ENCODE measurements at places on chromosomes 7 and 10. TPM values are rescaled to one million over a fixed set of nuclear protein-coding genes. Genes with fewer than 3 reads are reported as not detected.

PAPOLB gene
- total RNA-seq, result 4.7 TPM

ELN gene
- total RNA-seq, result 93.4 TPM

NUTM2D gene
- total RNA-seq, result 7.8 TPM

MGAM2 gene
- 0.51 TPM for total RNA-seq

KCNIP2 gene
- 3.0 TPM for total RNA-seq

SPDYE8 gene
- not detected for total RNA-seq

DNA sequence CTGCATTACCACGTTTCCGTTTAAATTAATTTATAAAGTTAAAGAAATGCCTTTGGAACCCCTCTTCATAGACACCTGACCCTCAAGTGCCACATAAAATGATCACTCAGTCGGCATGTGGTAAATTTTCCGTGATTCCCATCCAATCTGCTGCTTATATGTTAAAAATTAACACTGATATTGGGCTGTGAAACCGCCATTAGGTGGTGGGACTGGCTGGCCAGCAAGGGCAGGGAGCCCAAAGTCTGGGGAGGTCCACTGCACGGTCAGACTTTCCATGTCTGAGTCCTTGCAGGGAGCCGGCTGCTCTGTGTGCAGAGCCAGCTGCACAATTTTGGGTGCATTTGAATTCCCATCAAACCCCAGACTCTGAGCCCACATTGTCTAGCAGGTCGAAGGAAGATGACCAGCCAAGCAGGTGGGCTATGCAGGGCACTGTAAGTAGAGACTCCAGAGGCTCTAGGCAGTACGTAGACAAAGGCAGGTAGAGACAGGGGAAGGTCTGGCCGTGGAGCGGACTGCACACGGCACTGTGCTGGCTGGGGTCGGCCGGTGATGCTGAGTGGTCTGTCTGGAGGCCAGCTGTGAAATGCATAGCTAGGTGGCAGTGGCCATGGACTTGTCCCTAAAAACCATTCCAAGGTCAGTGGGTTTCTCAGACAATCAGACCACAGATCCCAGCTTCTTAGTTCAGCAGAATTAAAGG, 122.9 kb downstream of the SH3PXD2A start:
- DNase-seq, result no peak

DNA sequence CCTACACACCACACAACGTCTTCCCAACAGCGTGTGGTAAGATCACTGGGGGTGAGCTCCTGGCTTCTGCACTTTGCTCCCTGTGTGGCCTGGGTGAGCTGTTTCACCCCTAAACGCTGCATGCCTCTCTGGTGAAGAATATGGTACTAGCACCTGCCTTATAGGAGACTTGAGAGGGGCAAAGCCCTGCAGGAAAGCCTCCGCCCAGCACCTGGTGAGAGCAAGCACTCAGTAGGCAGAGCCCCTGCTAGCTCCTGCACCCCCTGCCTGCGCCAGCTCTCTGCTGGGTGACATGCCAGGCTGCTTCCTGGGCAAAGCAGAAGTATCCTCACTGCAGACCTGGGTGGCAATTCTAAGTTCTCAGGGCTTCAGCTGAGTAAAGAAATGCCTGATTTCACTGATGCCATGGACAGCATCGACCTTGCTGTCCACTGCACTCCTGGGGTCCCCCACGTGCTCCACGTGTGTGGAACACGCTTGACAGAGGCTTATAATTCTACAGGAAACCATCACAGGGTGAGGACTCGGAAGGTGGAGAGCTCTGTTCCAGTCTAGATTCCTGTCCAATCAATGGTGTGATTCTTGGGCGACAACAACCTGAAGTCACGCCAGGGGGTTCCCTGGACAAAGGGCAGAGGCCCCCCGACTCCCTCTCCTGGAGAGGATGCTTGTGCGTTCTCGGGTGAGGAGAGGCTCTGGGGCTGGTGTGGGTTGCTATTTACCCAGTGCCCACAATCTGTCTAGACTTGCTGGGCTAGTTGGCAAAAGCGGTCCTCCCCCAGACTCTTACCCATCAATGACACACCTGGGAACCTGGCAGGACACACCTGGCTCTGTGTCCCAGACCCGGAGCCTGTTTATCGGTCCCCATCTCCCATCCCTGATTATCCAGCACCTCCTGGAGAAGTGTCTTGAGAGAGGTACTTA, 5.0 kb upstream of the CALML5 start:
- DNase-seq, result peak; percentile 30

GRCh38 chr7:33901199-33901598, 4.1 kb upstream of the BMPER start:
- no peak for DNase-seq

DNA sequence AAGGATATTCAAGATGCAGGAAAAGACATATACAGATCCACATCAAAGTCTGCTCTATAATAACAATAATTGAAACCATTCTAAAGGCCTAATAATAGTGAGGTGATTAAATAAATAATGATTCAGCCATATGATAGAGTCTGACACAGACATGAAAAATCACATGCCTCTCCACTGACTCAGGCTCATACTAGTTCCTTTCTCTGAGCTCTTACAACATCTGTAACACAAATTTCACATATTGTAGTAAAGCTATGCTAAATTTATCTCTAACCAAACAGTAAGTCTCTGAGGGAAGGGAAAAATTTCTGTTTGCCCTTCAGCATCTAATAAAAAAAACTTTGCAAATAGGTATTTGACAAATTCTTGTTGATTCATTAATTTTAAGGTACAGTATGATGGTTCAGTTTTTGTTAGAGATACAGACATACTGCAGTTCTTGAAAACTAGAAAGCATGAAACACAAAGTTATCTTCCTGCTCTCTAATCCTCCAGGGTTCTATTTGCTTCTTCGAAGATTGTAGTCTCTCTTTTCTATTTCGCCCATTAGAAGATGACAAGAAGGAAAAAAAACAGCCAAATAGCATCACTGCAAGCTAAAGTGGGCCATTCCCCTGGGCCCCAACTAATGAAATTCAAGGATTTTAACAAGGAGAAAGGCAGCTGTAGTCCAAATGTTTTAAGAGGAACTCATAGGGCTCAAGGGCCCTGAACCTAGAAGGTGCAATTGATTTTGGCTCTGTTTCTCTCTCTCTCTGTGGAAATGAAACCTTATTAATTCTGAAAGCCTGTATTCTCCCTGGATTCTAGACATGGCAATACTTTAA, 53.9 kb downstream of the CUBN start:
- DNase-seq, result no peak

- no peak for DNase-seq
These were observed 65.6 kb downstream of the PLCE1 start for GRCh38 chr10:94059178-94059883.

DNA sequence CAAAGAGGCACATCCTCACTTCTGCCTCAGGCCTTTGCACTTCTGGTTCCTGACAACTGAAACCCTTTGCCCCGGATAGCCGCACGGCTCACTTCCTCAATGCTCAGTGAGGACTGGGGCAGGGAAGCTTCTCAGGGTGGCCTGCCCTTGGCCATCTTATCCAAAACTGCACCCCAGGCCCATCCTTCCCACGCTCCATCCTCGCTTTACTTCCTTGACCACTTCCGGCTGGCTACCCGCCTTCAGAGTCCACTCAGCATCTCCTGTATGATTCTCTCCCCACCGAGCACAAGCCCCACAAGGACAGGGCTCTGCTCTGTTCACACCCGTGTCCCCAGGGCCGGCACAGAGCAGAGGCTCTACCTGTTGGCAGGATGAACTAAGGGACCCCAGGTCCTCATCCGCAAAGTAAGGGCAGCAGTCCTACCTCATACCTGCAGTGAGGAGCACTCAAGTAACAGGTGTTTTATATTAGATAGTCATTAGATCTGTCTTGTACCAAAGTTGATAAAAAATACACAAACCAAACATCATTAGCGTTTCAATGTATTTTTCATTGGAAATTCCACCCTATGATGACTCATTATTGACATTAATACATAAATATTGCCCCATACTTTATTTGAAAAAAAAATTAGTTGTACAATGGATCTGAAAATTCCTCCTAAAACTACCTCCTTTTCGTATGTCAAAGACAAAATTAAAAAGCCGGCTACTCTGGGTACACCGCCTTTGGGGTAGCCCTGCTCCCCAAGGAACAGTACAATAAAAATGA, 35.0 kb downstream of the GNA12 start:
- DNase-seq, result no peak

DNA sequence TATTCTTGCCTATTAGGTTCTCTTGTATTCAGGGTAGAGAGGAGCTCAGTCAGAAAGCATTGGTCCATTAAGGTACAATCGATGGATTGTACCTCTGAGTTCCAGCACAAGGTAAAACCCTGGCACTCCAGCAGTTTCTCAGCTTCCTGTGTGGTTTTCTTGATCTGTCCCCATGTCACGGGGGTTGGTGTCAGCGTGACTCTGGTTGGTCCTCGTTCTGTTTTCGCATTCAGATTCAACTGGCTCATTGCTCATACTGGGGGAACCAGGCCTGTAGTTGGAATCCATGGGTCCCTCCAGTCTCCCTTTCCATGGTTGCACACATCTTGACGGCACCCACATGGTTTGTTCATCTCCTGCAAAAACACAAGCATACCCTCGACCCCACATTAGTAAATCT, 32.7 kb upstream of the RASGEF1A start:
- DNase-seq, result no peak

DNA sequence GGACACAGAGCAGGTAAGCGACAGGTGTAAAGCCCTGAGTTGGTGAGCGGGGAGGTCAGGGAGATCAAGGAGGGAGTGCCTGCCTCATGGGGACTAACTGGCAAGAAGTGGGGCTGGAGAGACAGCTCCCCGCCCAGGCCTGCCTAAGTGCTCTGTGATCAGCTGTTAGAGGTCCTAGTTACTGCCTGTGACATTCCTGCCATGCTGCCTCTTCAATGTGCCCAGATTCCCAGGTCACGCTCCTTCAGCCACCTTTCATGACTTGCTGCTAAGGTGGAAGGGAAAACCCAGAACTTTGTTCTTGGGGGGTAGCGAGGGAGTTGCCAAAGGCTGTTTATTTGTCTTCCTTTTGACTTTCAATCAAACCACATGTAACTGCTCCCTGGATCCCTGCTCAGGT, 114.3 kb upstream of the ZNF438 start:
- DNase-seq, result no peak

- DNase-seq, result no peak
These were observed 148.6 kb downstream of the IMMP2L start for GRCh38 chr7:111413739-111414138.

DNA sequence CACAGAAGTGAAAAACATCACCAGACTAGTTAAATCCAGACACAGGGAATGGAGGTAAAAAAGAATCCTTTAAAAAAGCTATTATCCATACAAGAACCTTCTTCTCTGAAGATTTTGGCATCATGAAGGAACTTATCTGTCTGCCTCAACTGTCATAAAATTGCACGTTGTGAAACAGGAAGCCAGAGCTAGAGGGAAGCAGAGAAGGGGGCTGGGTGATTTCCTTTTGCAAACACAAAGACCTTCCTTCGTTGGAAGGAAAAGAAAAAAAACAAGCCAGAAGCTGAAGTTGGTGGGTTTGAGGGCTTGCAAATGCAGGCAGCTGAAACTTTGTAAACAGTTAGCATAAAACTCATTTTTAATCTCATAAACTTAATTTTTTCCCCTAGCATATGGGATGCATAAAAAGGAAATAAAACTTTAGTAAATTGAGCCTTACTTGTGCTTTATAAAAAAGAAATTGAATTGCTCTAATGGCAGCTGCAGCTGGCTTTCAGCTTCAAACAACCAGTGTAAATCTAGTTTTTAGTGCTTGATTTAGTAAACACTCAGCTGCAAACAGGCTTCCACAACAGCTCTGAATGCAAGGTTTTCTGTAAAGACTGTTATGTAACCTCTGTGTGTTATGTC, 101.6 kb downstream of the OTUD1 start:
- no peak for DNase-seq

Measured in prostate gland (tissue), 2 donors.